ENCODE measurements at places on chromosomes 5 and 9.

DNA sequence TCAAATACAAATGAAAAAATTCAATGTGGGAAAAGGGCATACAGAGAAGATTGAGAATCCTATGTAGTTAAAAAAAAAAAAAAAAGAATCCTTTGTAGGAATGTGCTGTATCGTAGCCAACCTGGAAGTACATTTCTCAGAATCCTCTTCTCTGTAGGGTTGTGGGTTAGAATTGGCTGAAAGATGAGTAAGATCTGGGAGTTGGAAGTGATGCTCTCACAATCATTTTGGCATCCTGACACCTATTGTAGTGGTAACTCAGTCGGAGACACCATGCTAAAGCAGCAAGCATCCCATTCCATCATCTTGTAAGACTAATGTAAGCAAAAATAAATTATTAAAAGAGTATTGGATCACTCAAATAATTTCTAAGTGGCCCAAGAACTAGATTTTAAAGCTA, 30.6 kb downstream of the MRPL22 start:
- DNase-seq: no peak

DNA sequence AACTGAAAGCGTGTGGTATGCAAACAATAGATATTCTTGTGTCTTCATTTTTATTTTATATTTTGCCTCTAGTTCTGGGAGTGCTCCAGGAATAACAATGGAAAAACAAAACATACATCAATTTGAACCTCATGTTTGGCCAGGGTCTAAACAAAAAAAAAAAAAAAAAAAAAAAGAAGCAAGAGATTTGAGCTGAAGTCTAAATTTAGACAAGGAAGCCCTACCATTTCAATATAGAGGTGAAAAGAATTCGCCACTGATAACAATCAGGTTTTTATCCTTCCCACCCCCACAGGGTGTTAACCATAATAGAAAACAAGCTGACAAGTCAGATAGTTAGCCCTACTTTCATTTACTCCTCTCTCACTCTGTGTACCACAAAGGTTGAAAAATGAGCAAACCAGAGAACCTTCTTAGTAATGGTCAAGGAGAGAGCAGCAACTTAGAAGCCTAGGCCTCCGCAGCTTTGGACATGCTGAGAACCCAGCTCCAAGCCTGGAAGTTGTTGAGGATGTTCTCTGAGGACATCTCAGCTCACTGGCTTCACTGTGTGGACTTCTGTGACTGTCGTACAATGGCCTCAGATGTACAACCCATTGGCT, 118.2 kb upstream of the HMHB1 start:
- DNase-seq: no peak

GRCh38 chr5:106020894-106021293, 1649.8 kb downstream of the EFNA5 start:
- no peak for DNase-seq

DNA sequence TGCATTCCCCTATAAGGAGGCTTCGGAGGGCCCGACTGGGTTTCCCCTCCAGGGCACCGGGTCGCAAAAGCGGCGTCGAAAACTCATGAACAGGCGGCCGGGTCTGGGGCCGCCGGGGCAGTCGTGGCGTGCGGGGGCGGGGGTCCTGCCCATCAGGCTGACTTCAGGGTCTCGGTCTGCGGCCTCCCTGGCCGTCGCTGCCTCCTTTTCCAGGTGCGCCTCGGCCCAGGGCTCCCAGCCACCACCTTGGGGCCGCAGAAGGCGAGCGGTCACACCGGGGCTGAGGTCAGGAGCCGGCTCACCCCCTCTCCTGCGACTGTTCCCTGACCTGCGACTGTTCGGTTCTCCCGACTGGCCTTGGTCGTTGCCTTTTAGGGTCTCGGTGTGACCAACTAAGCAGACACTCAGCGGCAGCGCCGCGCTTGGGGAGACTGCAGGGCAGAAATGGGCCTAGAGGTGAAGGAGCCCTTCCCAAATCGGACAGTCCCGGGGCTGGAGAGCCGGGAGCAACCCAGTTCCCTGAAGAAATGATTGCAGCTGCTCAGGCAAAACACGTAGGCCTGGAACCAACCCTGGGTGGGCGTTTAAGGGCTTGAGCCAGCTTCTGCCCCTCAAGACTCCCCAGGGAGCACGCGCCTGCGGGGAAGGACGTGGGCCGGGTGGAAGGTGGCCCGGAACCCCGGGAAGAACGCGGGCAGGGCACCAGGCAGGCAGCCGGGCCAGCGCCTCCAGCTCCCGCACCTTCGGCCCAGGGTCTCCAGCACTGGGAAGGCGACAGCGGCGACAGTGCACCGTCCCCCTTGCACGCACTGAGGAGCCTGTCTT, 11.2 kb downstream of the IRX2 start:
- DNase-seq: no peak

GRCh38 chr5:69364850-69365249, 4.5 kb downstream of the AK6 start:
- DNase-seq: no peak

DNA sequence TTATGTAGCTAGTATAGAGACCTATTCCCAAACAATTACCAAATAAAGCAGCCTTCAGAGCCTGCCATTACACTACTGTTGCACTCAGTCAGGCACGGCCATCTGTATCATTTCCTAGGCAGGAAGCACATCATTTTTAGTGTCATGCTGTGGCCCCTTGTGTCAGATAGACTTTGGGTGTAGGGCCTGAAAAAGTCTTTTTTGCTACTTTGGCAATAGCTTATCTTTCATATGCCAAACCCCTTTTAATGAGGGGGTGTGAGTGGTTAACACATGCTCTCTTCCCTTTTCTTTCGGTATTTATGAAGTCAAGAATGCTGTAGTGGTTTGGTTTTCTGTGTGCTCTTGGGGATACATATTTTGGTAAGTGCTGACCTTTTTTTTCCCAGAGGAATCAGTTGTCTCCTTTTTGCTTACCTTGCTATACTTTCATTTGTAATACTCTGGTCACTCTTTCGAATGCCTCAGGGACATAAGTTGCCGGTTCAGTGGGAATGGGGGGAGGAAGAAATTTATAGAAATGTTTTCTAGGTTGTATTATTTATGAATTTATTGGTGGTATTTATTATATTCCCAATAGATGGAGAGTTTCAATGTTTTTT, 209.8 kb downstream of the CSNK1G3 start:
- DNase-seq: no peak

- no peak for DNase-seq
Observed at GRCh38 chr9:3893519-3893918, 367.7 kb upstream of the RFX3 start.
